ENCODE measurements at places on chromosomes 4 and X. TPM values are rescaled to one million over a fixed set of nuclear protein-coding genes. Genes with fewer than 3 reads are reported as not detected.

GPC3 gene
- total RNA-seq, result 0.32 TPM

BRS3 gene
- not detected for total RNA-seq

TMEM35A gene
- total RNA-seq, result 1.9 TPM

TLR8 gene
- total RNA-seq, result not detected

CACNA1F gene
- total RNA-seq, result not detected

RHOH gene
- total RNA-seq, result under 0.01 TPM

MYL5 gene
- 9.1 TPM for total RNA-seq

DNA sequence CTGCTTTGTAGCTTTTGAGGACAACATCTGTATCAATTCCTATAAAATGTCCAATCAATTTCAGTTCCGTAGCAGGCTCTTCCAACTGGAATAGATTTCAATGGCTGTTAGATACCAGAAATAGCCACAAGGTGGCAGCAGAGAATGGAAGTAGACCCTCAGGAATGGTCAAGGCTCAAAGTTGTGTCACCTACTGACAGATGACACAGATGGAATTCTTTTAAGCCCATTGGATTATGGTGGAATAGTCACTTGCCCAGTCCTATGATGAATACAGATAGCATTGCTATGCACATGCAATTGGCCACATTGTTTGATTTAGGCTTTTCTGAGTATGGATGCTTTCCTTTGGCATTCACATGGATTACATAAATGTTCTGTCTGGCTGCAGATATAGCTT lies 130.4 kb upstream of the RADX start:
- peak; percentile 33 for DNase-seq

DNA sequence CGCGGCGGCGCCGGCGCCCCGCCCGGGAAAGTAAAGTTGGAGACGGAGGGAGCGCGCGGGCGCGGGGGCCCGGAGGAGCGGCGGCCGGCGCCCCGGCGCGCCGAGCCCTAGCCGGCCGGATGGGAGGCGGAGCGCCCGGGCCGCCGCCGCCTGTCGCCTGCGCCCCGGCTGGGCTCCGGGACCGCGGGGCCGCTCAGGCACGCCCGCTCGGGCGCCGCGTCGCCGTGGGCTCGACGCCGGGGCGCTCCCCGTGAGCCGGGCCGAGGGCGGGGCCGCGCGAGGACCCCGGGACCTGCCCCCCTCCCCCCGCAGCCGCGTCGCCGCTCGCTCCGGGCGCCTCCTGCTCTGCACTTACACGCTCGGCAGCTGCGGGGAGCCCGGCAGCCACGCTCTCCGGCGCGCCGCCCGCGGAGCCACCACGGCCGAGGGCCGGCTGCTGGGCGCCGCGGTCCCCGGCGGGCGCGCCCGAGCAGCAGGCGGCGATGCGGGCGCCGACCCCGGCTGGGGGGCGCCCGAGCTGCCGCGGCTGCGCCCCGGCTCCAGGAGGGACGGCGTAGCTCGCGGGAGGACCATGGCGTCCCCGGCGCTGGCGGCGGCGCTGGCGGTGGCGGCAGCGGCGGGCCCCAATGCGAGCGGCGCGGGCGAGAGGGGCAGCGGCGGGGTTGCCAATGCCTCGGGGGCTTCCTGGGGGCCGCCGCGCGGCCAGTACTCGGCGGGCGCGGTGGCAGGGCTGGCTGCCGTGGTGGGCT lies at the start of gene ADRA2C:
ADRA2C (plus strand) TSS at position 350 of the 749 bp plus-strand sequence; CDS start at position 572, 222 bp downstream.
- DNase-seq, result peak; percentile 38

DNA sequence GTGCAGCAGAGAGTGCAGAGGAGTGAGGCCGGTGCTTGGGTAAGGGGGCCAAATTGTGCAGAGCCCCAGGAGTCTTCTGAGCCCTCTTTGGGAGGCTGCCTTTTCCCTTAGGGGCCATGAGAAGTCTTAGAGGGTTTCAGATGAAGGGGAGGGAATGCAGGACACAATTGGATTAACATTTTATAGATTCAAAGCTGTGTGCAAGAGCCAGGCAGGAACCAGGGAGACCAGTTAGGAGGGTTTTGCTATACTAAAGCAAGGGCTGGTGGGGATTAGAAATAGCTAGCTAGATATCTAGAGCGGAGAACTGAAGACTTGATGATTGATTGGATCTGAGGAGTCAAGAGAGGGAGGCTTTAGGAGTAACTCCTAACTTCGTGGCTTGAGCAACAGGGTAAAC lies 49.5 kb upstream of the SETD7 start:
- DNase-seq, result no peak

GRCh38 chrX:7441586-7441985 lies 293.6 kb upstream of the PUDP start:
- no peak for DNase-seq

GRCh38 chrX:21770631-21771321 lies 12.9 kb upstream of the SMPX start:
- no peak for DNase-seq

DNA sequence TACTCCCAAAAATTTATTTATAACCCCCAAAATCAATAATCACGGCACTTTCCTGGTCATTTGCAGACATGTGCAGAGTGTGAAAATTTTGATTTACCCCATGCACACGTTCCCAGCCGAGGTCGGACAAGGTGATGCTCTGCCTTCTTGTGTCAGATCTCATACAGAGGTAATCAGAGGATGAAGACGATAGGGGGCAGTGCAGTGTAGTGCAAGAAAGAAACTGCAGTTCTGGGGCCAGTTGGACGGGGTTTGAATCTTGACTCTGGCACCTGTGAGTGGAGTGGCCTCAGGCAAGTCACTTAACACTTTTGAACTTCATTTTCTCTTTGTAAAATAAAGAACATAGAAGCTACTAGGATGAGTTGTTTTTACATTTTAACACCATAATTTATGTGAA lies 88.4 kb downstream of the FRMPD3 start:
- peak; percentile 53 for DNase-seq

DNA sequence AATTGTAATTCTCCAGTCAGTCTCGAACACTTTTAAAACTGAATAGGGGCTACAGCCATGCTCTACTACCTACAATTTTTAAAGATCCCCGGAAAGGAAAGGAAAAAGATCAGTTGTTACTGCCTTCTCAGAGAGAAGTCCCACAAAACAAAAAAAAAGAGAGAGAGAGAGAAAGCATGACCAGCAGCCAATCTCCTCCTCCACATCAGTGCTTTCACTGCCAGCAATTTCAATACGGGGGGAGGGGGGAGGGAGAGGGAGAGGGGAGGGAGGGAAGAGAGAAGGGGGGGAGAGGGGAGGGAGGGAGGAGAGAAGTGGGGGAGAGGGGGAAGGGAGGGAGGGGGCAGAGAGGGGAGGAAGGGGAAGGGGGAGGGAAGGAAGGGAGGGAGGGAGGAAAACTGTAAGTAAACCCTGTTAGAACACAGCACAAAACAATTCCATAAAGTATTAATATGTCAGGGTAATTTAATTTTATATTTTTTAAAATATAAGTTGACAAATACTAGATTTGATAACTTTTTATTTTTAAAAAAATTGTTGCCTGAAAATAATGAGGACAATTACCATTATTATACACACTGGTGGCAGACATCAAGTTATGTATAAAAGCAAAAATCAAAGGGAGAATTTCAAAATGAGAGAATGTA lies 108.0 kb downstream of the LRBA start:
- no peak for DNase-seq

DNA sequence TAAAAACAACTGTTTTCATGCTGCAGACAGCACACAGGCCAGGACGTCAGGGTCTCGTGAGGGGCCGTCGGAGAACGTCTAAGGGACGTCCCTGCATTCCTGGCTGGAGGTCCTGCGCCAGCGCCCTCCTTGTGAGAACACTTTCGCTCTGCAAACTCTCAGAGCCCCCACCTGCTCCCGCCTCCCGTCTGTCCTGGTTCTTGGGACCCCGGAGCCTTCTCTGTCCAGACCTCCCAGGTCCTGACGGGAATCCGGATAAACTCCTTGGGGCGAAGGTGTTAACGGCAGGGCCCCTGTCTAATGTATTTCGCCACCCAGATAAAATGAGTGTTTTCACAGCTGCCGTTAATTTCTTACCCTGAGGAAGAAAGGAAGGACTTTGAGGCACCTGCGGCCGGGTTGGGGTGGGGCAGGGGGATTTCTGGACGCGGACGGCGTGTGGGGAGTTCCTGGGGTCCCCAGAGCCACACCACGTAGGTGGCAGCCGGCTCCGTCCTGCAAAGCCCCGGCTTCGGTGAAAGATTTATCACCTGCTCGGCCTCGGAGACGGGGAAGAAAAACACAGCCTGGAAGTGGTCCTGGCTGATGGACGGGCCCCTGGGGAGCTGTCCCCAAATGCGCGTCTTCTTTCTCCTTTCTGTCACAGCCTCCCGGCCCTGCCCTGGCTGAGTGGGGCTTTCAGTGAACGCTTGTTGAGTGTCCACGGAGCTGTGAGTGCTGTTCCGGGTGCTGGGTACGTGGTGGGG lies 35.1 kb upstream of the PPP2R3B start:
- no peak for DNase-seq

- no peak for DNase-seq
Observed at GRCh38 chrX:101682723-101683122, 23.1 kb upstream of the ARMCX2 start.

DNA sequence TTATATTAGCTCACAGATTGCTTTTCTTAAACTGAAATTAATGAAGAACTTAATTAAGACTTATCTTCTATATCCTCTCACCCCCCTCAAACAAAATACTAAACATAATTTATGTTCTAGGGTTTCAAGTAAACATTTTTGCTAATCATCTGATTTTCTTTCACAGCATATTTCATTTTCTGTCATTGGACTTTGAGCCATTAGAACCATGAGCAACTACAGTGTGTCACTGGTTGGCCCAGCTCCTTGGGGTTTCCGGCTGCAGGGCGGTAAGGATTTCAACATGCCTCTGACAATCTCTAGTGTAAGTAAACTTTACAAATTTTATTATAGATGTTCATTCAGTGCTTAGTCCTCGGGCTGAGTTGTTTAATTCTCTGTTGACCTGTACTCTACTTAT lies 3.3 kb downstream of the PDLIM5 start:
- peak; percentile 87 for DNase-seq

GRCh38 chr4:147707892-147708672 lies 23.8 kb upstream of the ARHGAP10 start:
- peak; percentile 60 for DNase-seq

DNA sequence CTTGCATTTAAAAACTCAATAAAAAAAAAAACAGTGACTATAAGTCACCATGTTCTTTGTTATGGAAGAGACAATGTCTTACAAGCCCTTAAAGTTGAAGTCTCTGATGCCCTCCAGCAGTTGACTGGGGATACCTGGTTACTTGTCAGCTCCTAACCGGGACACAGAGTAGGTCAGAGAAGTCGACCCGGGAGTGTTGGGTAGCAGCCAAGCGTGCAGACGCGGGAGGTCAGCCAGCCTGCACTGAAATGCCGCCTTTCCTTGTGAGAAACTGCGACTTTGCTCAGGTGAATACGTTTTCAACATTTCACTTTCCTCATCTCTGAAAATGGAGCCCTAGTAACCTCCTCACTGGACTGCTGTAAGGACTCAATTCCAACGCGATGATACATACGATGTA lies 81.8 kb downstream of the F11 start:
- DNase-seq, result no peak

DNA sequence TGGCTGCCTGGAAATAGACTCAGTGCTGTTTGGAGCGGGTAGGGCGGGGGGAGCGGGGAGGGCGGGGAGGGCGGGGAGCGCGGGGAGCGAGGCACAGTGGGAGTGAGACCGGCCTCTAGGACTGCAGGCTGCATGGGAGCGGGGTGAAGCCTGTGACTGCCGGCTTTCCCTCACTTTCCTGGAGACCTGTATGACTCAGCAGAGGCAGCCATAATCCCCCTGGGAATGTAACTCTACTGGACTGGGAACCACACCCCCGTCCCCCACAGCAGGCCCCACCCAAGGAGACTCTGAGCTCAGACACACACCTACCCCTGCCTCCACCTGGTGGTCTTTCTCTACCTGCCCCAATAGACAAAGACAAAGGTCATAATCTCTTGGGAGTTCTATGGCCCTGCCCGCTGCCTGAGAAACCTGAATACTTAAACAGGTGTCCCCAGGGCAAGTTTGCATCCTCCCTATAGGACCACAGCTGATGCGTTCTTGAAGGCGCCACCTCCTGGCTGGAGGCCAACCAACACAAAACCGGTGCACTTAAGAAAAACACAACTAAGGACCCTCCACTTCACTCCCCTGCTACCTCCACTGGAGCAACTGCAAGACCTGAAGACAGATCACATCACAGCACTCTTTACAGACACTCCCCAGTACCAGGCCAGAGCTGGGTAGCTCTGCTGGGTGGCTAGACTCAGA lies 18.0 kb downstream of the HDAC8 start:
- DNase-seq, result peak; percentile 13

DNA sequence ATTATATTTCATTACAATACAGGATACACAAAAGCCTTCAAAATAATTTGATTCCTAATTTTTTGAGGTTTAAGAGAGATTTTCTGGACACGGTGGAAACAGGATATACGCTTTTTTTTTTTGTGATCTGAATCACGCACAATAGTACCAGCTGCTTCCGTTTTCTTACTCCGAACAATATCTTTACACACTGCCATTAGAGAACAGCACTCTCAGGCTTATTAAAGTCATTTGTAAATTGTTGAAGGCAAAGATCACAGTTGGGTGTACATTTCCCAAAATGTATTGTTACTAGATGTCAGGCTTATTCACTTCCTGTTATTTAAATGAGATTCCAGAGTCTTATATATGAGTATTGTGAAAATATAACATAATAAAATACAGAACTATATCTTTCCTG lies 71.5 kb downstream of the TMEM47 start:
- no peak for DNase-seq

DNA sequence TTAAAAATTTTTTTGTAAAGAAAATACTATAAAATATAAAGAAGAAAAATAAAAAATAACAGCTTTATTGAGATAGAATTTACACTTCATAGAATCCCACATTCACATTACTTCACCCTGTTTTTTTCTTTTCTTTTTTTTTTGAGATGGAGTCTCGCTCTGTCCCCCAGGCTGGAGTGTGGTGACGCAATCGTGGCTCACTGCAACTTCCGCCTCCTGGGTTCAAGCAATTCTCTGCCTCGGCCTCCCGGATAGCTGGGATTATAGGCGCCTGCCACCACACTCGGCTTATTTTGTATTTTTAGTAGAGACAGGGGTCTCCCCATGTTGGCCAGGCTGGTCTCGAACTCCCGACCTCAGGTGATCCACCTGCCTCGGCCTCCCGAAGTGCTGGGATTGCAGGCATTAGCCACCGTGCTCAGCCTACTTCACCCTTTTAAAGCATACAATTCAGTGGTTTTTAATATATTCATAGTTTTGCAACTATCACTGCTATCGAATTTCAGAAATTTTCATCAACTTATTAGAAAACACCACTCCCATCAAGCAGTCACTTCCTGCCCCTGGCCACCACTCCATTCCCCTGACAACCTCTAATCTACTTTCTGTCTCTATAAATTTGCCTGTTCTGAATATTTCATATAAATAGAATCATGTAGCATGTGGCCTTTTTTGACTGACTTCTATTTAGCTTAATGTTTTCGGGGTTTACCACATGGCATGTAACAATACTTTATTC lies 48.7 kb downstream of the TMEM131L start:
- DNase-seq, result no peak

GRCh38 chr4:131427000-131427399 lies 1722.1 kb upstream of the PCDH10 start:
- DNase-seq, result no peak

GRCh38 chr4:119623025-119623424 lies 5.6 kb downstream of the PDE5A start:
- no peak for DNase-seq

GRCh38 chr4:143254491-143255226 lies 69.9 kb downstream of the USP38 start:
- no peak for DNase-seq

Data from fibroblast of villous mesenchyme (primary cell).